CD4-positive, alpha-beta T cell treated with Interferon alpha-2 for 1 hour (primary cell): ENCODE measurements at places on chromosomes 7 and 10.

DNA sequence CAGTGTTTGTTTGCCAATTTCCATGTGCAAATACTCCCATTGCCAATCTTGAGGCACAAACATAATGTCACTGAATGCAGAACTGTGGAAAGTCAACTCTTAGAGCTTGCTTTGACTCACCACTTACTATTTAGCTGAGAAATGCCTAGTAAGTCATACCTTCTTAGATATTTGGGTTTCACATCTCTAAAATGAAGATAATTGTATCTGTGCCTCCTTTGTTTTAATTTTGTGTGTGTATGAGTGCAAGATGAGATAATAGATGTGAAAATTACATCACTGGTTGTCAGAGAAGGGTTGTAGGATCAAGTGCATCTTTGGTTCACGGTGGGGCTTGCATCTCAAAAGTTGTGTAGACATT is 407.5 kb downstream of the INHBA start:
- no peak for DNase-seq

- DNase-seq, result no peak
Observed at GRCh38 chr7:44212581-44213184, 11.9 kb downstream of the YKT6 start.

DNA sequence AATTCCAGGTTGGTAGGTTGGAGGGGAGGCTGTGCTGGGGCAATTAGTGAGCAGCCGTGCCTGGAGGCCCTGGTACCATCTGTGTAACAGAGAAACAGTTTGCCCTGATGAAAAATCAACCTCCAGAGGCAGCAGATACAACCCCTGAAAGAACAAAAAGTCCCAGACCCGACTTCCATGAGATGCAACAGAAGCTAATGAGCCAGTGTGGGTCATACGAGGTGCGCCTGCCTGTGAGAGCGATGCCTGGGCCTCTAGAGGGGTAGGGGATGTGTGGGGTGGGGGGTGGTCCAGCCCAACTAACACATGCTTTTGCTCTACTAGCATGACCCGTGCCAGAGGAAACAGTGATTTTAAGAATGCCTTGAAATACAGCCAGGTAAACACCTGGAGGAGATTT is 39.3 kb downstream of the CELF2 start:
- DNase-seq, result no peak

DNA sequence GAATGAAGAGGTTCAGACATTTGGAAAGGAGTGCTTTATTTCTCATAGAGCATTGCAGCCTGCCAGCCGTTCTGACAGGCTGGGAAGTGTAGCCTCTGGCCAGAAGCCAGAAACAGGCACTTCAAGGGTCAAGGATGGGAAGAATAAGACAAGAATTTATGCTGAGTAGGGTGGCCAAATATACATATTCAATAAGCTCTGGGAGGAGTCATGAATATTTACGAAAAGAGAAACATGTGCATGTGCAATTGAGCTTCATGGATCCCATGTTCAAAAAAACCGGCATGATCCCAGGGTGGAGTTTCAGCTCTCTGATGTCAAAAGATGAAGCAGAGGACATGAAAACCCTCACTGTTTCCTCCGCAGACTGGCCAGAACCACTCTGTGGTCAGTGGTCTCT is 32.9 kb downstream of the TLX1 start:
- no peak for DNase-seq

DNA sequence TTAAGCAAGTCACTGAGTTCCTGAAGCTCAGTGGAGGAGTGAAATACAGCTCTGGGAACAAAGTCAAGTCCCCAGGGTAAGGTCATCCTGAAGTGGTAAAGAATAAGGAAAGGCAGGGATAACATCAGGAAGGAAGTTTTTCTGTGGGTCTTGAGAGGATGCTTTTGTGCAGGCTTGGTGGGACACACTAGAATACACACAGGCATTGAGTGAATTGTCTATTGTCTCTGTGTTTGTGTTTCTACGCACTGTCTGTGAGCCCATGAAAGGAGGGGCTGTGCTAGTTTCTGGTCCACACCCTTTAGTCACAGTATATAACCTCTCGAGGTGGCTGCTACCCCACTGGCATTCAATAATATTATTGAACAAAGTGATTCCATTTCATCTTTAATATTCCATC is 95.8 kb upstream of the ABCB5 start:
- DNase-seq, result no peak

GRCh38 chr7:27850531-27850930 is 110.6 kb downstream of the TAX1BP1 start:
- no peak for DNase-seq

GRCh38 chr7:20293336-20293735 is 37.4 kb upstream of the ITGB8 start:
- DNase-seq, result no peak

DNA sequence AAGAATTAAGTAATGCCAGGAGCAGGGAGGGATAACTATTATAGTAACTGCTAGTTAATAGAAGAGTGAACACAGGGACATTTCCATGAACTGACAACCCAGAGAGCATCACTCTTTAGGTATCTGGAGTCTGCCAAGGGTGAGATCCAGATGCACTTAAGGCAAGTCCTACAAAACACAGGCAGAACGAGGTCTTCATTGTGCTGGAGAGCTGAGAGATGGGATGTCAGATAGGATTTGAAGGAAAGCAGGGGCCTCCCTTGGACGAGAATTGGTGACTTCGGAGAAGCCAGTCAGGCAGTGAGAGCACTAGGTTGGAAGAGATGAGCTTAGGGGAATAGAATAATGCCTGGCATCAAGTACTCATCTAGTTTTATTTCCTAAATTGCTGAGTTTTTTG is 684.5 kb downstream of the GATA3 start:
- no peak for DNase-seq

GRCh38 chr10:13567030-13567429 is 19.7 kb upstream of the PRPF18 start:
- DNase-seq, result no peak

GRCh38 chr7:3673524-3673923 is 372.5 kb downstream of the SDK1 start:
- peak; percentile 4 for DNase-seq

- DNase-seq, result no peak
Observed at GRCh38 chr10:112774798-112775197, 175.2 kb upstream of the TCF7L2 start.

GRCh38 chr7:38839851-38840250 is 69.1 kb downstream of the VPS41 start:
- no peak for DNase-seq

GRCh38 chr7:28666154-28666553 is 253.8 kb downstream of the CREB5 start:
- DNase-seq, result no peak

DNA sequence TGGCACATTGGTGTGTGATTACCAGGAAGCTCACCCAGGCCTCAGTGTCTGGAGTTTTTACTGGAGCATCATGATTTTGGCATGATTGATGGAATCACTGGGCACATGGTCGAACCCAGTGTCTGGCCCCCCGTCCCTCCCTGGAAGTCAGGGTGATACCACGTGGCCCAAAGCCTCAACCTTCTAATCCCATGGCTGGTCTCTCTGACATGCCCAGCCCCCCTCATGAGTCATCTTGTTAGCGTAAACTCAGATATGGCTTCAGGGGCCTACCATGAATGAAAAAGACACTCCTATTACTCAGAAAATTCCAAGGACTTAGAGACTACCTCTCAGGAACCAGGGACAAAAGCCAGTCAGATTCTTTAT is 109.3 kb downstream of the GRK5 start:
- DNase-seq, result no peak

DNA sequence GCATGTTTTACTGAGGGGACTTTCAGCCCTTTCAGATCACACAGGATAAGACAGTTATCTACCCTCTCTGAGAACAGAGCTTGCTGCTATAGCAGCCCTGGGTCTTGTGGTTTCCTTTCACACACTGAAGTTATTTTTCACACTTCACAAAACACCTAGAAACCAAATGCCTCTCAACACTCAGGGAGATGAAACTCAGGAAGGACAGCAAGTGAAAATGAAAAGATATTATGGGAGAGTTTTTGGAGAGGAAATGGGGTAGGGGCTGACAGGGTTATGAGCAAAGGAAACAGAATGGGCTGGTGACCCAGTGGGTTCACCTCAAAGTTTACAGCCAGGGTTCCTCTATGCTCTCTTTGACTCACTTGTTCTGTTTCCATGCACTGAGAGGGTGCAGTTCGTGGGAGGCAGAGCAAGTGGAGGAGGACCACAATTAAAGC is 17.0 kb upstream of the GIMAP2 start:
- DNase-seq, result peak; percentile 88

- no peak for DNase-seq
Observed at GRCh38 chr7:77710861-77711260, 14.6 kb downstream of the RSBN1L start.

GRCh38 chr7:118040562-118040961 is 143.4 kb upstream of the LSM8 start:
- DNase-seq, result no peak

DNA sequence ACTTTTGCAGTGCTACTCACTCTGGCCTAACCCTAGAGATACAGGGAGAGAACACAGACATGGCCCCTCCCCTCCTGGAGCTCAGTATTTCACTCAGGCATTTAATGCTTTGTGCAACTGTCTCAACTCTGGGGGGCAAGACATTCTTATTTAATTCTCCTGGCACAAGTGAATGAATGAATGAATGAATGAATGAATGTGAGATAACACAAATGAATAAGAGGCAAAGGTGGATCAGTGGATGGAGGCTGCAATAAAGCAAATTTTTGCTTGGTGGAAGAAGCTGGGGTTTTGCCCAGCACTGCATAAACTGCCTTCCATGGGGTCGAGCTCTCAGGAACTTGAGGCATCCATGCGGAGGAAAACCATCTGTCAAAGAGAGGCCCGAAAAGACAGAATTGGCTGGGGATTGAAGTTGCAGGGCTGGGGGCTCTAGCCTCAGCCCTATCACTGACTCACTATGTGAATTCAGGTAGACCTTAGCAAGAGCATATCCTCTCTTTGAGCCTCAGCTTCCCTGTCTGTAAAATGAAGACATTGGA is 441.4 kb upstream of the ZMIZ1 start:
- DNase-seq, result no peak

- no peak for DNase-seq
Observed at GRCh38 chr7:80542398-80542797, 30.5 kb upstream of the GNAT3 start.

- peak; percentile 53 for DNase-seq
Observed at GRCh38 chr10:117442944-117443685, 67.9 kb upstream of the PDZD8 start.

DNA sequence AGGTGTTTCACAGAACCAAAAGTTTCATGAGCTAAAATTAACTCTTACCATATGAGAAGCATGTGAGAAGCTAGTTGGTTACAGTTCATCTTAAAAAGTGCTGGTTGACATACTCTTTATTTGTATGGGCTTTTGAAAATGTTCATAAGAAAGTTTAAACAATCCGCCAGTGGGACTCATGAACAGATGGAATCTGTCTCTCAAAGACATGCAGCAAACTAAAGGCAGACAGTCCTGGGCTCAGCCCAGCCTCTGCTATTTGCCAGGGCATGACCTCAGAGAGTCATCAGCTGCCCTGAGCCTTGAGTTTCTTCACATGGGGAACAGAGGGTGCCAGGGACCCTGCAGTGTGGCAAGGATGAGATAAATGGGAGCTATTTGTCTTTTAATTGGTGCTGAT is 3.2 kb downstream of the PYROXD2 start:
- DNase-seq, result no peak

- DNase-seq, result no peak
Observed at GRCh38 chr7:77862691-77863090, 64.1 kb downstream of the PHTF2 start.

DNA sequence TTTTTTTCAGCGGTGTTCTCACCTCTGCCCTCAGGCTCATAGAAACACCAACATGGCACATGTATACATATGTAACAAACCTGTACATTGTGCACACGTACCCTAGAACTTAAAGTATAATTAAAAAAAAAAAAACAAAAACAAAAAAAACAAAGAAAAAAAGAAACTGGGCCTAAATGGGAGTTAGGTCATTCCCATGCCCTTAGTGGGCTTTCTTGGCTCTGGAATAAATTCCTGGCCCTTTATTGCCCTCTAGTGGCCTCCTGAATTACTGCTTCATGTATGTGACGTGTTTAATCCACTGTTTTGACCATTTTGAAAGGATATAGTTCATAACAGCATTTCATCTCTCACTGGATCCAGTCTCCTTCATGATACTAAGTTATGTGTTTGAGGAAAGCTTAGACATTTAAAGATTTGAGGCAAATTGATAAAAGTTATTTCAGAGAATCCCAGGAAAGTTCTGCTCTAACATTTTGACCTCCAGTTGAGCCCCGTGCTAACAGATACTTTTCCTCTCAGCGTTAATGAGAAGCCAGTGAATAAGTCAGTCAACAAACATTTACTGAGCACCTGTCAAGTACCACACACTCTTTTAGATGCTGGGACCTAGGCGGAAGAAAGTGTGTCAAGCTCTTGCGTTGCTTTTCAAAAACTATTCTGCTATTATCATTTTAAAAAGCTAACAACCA is 54.7 kb upstream of the SYPL1 start:
- DNase-seq, result peak; percentile 25

DNA sequence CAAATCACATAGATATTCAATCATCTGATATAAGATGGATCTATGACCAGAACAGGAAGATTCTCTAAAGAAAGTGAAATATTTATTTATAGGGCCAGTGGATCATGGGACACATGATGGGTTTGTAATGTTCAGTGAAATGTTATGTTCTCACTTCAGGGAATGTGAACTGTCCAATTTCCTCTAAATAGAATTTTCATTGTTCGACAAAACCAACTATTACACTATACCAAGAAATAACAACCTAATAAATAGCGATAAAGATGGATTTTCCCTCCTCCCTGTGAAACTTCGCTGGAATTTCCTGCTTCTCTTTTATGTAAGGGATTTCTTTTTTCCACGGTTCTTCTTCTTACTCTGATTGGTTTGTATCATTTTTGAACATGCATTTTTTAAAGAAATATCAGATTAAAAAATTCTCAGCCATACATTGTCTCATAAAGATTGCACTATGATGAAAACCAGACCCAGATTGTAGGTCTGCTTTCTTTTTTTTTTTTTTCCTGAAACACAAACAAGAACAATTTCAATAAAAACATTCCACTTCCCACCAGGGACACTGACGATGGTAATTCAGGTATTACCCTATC is 139.8 kb upstream of the ZEB1 start:
- no peak for DNase-seq

DNA sequence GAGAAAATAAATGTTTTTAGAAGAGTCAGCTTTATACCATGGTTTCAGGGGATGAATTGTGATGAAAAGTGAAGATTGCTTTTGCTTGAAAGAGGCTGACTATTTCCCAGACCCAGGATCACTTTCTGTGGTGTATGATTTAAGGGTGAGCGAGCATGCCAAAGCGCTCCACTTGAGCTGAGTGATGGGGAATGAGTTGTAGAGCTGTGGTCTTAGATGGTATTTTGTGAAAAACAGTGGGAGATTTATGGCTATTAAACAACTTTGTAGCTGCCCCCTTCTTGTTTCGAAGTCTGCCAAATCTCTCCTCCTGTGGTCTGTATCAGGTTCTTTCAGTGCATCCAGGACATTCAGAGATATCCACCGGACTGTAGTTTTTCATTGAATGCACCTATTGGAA is 888.2 kb downstream of the LRMDA start:
- no peak for DNase-seq

DNA sequence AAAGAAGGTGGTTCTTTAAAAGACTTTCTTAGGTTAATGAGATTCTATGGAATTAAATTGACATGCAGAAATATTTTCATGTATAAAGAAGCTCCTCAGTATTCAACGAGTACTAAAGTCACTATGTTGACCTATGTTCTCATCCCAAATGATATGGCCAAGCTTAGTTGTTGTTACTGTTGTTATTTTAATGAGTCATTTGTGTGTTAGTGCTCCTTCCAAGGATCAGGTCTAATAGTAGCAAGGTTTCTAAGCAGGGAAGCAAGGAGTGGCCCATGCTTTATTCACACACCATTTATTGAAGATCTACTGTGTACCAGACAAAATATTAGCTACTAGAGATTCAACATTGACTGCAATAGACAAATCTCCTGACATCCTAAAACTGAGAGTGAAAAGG is 41.9 kb downstream of the LRRN3 start:
- no peak for DNase-seq
